ENCODE measurements at places on chromosomes 1 and 21.

GRCh38 chr1:169860750-169861149, 32.9 kb downstream of the SCYL3 start:
- no peak for DNase-seq

- no peak for DNase-seq
Observed at GRCh38 chr1:99218999-99219398, 45.3 kb upstream of the PLPPR4 start.

DNA sequence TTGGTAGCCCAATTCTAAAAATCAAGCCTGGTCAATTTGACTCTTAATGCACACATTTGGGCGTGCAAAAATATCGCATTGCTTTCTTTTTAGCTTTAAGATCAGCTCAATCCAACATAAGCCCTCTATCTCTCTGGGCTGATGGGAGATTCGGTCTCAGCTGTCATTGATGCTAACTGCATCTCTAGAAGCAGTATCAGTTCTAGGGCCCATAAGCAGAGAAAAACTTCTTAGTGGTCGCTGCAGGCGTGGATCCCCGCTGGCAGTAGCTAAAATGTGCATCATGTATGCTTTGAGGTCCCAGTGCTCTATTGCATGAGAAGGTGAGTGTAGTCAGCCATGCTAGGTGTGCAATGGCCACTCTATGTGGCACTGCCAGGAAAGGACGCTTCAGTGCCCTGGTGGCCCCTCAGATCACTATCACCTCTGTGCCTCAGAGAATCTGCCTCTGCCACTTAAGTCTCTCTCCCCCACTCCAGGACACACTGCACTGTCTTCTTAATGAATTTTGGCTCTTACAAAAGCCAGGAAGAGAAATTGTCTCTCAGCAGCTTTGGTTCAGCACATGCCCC, 79.7 kb upstream of the GADD45A start:
- no peak for DNase-seq

- DNase-seq, result peak; percentile 52
Observed at GRCh38 chr1:226643611-226644540, 95.2 kb downstream of the ITPKB start.

- DNase-seq, result no peak
Observed at GRCh38 chr1:181541458-181541857, 58.1 kb downstream of the CACNA1E start.

- DNase-seq, result no peak
Observed at GRCh38 chr1:202229376-202229775, 35.8 kb downstream of the LGR6 start.
